ENCODE measurements at places on chromosomes 16 and 17.

- no peak for DNase-seq
Observed at GRCh38 chr17:49498029-49498615, 3.0 kb downstream of the NGFR start.

- no peak for DNase-seq
Observed at GRCh38 chr17:19242926-19243325, 5.8 kb downstream of the EPN2 start.

- DNase-seq: no peak
Observed at GRCh38 chr17:7221278-7222092, 1.7 kb downstream of the ACADVL start.

GRCh38 chr16:64094181-64094965 is 1027.5 kb downstream of the CDH11 start:
- no peak for DNase-seq

DNA sequence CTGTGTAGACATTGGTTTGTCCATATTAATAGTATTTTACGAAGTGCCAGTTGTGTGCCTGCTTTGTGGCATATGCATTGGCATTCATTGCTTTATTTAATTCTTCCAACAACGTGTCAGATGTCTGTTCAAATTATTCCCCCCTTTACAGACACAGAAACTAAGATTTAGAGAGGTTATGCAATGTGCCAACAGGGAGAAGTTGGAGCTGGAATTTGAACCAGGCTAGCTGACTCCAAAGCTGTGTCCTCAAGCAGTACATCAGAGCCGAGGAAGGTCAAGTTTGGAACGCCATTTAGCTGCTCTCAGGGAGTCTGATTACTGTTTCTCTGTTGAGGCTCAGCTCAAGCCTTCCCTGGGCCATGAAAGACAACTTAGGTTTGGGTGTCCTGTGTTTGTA is 232.3 kb downstream of the WWOX start:
- DNase-seq: no peak

DNA sequence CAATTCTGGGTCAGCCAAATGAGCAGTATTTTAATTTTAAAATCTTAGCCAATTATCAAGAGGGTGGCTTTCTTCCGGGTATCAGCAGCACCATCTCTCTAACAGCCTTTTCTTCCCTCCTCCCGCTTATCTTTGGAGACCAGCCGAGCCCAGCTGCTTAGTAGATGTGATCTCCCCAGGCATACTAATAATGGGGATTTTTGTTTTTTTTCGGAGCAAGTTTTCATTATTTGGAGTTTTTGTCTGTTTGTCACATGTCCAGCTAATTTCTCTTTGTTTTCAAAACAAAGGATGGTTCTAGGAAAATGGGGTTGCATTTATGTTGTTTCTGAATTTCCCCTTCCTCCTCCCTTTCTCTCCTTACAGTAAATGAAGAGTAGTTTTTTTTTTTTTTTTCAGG is 170.5 kb upstream of the MPHOSPH6 start:
- no peak for DNase-seq

DNA sequence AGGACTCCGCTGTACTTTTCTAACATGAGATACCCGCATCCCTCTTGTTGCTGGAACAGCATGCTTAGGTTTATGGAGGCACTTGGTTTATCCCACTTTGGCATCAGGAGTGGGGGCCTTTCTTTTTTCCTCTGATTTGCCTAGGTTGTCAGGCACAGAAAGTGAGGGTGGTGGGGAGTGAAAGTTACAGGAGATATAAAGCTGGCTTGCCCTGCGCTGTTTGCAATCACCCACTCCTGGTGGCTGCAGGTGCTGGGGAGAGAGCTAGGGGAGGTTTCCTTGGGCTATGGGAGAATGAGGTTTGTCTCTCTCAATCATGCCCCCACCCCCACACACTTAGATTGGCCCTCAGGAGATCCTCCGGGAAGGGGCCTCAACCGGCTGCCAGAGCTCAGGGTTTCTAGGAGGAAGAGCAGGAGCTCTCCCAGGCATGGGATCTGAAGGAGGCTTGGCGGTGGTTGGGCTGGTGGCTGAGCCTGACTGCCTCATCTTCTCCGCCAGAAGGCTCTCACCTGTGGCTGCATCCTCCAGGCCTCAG is 1.4 kb downstream of the WSCD1 start:
- DNase-seq: no peak

- no peak for DNase-seq
Observed at GRCh38 chr17:19724501-19725420, 8.4 kb upstream of the SLC47A2 start.

- DNase-seq: no peak
Observed at GRCh38 chr17:45368651-45369050, 51.8 kb upstream of the MAP3K14 start.

- no peak for DNase-seq
Observed at GRCh38 chr17:31488982-31489294, 97.5 kb downstream of the RAB11FIP4 start.

- DNase-seq: no peak
Observed at GRCh38 chr16:68737046-68737729, at the start of gene CDH1. Gene CDH1, plus strand, starts transcription at chr16:68737292. Its CDS starts 124 bp downstream, at chr16:68737416.

GRCh38 chr16:80985611-80986010 is 21.1 kb downstream of the CMC2 start:
- no peak for DNase-seq

DNA sequence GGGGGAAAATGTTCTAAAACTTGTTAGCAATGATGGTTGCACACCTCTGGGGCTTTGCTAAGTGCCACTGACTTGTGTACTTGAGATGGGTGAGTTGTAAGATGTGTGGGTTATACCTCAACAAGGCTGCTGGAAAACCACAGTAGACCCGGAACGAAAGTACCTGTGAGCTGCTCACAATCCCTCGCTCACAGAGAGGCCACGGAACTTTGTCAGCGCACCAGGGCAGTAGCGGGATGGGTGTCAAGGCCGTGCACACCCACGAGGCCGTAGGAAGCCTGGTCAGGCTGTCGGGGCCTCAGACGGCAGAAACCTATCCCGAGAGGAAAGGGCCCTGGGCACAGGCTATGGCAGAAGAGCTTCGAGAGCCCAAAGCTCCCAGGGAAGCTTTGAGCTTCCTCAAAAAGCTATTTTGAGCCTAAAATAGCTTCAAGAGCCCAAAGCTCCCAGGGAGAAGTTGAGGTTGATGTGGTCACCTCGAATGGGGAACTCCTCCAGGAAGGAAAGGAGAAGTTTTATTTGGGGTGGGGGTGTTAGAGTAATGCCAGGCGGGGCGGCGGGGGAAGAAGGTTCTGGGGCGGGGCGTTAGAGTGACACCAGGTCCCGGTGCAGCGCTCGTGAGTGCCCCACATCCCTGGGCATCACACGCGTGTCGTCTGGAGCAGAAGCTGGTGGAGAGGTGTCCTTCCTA is 19.0 kb downstream of the CBFA2T3 start:
- DNase-seq: no peak

DNA sequence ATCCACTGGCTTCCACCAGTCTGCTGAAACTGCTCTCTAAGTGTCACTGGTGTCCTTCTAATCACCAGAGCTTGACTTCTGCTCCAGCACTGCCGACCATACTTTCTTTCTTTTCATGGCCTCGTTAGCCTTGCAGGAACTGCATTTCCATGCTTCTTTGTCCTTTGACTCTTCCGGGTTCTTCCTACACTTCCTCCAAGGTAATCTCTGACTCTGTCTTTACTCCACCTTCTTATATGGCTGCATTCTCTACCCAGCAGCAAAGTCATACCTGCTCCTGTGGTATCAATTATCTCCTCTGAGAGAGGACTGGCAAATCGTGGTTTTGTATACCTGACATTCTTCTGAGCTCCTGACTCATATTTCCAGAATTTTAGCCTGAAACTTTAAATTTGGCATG is 6.5 kb downstream of the HSD17B2 start:
- no peak for DNase-seq

GRCh38 chr16:10009684-10010083 is 172.5 kb downstream of the GRIN2A start:
- no peak for DNase-seq

- no peak for DNase-seq
Observed at GRCh38 chr17:48498164-48498850, 32.5 kb downstream of the HOXB1 start.

DNA sequence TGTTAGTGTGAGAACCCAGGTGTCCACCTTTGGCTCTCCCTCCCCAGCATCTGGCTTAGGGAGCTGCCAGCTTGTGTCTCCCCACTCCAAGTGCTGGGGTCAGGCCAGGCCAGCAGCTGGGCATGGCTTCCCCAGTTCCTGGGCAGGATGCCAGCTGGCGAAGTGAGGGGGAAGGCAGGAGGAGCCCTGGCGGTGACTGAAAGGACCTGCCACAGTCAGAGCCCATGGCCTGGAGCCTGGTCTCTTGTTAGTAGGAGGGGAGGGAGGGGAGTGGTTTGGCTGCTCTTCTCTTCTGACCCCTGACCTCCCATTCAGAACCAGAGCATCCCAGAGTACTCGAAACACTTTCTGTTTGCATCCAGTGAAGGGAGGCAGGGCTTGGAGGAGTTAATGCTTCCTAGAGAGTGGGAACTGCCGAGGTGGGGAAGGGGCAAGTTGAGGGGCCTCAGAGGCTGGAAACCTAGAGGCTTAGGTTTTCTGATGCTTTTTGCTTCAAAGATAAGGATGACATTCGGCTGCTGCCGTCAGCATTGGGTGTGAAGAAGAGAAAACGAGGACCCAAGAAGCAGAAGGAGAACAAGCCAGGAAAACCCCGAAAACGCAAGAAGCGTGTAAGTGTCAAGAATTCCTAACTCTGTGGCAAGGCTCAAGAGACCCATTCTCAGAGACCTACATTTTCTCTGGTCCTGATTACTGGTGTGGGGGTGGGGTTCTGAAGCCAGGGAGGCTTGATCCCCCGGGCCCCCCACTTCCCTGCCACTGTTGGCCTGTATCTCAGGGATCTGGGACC is 772 bp downstream of the CHD3 start:
- peak; percentile 94 for DNase-seq

GRCh38 chr16:52494621-52495020 is 52.3 kb downstream of the TOX3 start:
- DNase-seq: no peak

- DNase-seq: peak; percentile 12
Observed at GRCh38 chr17:33750943-33751701, 458.0 kb upstream of the ASIC2 start.

GRCh38 chr17:79399610-79400144 is 211.2 kb downstream of the RBFOX3 start:
- DNase-seq: no peak

- DNase-seq: no peak
Observed at GRCh38 chr17:16258901-16259300, 41.9 kb downstream of the PIGL start.

DNA sequence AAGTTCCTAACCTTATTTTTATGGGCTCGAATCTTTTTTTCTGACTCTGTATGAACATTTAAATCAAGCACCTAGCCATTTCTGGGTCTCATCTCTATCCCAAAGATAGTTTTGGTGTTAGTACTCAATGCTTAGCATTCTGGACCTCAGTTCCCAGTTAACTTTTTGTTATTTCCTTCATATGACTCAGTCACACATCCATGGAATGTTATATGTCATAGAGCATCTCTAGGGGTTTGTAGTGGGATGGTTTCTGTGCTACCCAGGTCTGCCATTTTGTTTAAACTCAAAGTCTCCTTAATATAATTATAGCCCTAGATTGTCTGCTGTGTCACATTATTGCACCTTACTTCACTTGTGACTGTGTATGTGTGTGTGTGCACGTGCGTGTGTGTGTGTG is 90.1 kb downstream of the EFCAB13 start:
- no peak for DNase-seq

- DNase-seq: no peak
Observed at GRCh38 chr17:56909742-56910508, 3.9 kb downstream of the TRIM25 start.

DNA sequence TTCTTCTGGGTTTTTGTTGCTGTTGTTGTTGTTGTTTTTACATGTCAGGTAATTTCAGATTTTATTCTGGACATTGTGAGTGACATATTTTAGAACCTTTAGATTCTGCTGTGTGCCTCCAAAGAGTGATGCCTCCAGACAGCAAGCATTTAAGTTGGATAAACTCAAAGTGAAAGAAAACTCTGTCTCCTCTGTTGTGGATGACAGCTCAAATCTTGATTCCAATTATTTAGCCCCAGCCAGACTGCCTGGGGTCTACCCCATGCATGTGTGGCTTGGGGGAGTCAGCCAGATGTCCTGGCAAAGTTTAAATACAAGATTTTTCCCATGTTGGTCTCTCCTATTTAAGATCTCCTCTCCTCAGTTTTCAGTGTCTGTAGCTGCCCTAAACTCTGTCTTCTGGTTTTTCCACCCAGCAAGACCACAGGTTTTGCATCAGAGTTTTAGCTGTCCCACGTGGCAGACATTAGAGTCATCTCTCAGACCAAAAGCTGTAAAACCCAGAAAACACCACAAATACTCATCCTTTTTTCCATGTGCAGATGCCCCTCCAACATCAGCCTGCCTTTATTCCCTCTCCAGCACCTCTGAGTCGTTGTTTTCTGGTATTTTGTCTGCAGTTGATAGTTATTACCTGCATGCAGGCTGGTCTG is 19.4 kb upstream of the ZNF469 start:
- DNase-seq: no peak

DNA sequence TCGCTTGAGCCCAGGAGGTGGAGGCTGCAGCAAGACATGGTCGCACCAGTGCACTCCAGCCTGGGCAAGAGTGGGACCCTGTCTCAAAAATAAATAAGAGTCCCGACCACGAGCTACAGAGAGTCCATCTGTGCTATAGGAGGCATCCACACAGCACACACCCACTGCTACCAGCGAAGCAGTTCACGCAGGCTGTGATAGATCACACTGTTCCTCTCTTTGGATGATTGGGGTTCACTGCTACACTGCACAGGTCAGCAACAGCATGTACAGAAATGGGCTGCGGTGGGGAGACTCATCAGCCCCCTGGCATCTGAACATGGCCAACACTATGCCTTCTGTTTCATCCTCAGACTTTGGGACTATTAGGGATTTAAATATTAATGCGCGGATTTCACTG is 33.8 kb downstream of the PMM2 start:
- DNase-seq: no peak
